Activated CD4-positive, CD25-positive, alpha-beta regulatory T cell treated with anti-CD3 and anti-CD28 coated beads, Interleukin-2, amount 50 U/mL, for 16 hours (primary cell): ENCODE measurements at places on chromosomes 16 and 17.
A peak's percentile ranks its signal among the peaks of the same experiment; 100 is the strongest.

DNA sequence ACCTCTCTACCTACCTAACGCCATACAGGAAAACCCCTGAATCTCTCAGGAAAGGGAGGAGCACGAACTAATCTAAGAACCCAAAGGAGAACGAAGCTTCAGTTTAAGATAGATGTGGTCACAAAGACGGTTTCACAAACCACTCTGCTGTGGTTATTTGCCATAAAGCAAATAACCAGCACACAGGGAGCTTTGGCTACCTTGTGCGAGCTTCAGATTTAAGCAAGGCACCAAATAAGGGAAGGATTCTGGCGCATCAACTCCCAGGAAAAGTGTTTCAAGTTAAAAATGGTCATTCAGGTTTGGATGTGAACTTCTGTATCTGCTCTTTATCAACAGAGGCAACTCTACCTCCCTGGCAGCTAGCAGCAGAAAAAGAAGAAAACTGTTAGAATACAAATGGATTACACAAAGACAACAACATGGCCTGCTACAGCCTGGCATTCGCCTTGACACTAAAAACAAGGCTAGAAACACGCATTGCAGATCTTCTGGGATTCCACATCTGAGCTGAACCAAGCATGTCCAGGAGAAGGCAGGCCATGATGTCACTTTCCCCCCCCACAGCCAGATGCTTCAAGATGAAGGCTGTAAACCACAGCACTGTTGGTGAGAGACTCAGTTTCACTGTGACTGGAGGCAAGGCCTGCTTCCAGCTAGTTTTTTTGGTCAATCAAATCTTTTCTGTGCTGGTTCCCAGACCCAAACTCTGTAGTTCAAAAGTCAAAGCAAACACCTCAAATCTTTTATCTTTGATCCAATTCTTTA, 43.6 kb downstream of the SMG6 start:
- peak; percentile 23 for DNase-seq

- no peak for DNase-seq
Measured at GRCh38 chr17:41480581-41480980, 370 bp downstream of the KRT35 start.

DNA sequence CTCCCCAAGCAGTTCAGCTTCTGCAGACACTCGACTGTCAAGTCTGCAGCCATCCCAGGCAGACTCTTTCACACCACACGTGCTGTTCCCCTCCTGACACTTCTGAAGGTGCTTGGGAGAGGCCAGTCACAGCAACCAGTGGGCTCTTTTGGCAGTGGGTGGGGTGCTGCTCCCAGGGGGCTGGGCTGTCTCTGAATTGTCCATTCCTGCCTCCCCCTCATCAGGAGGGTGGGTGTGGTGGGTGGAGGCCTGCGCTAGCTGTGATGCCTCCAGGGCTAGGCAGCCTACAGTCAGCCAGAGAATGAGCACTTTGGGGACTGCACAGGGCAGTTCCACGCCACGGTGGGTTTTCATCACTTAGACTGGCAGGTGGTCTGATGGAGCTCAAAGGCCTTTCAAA, 10.3 kb downstream of the STARD3 start:
- no peak for DNase-seq

DNA sequence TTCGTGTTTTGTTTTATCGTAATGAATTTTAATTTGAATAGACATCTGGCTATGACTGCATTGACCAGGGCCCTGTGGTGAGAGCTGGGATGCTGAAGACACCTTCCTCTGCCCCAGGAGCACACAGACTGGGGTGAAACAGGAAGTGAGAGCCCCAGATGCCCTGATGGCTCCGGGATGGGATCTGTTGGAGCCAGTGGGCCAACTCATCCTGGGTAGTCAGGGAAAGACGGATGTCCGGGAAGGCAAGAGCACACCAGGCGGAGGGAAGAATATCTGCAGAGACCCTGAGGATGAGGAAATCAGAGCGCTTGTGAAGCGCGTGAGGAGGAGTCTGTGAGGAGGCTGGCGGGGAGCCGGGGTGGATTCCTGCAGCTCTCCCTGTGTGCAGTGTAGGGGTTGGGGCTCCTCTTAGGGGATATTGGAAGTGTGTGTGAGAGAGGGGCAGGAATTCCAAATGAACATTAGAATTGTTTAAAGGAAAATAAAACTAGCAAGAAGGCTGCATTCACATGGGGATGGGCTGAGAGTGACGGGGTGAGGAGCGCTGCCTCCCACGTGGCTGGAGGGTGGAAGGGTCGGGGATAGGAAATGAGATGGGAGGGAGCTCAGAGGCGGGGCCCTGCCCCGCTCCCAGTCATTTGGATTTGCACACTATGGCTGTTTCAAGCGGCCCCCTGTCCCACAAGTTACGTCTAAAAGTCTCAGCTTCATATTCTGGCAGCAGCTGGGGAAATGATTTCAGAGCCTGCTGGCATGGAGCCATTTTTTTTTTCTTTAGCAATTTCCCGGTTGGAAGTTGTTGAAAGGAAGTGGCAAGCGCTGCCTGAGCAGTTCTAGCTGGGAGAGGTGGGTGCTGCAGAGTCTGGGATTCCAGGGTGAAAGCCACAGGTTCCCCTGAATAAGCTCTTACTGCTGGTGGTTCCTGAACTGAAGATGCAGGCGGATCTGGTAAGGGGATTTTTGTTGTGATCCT, 71.2 kb upstream of the LGALS9 start:
- DNase-seq, result no peak

DNA sequence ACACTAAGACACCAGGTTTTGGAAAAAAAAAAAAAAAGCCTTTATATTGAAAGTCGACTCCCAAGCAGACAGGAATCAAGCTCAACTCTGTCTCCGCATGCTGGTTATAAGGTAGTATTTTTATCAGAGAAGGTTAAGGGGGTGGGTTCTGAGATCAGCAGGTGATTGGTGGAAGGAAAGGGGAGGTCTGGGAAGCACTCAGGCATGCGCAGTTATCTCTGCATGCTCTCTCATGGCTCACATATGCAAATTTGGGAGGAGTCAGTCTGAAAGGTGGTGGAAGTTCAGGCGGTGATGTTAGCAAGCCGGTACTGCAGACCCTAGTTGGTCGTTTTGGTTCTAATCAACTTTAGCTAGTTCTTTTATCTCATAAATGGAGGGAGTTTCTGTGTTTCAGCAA, 357.6 kb upstream of the C16orf82 start:
- DNase-seq, result no peak

GRCh38 chr17:45408611-45409421, 23.9 kb downstream of the ARHGAP27 start:
- no peak for DNase-seq

- no peak for DNase-seq
Measured at GRCh38 chr17:80272366-80272765, 11.7 kb downstream of the RNF213 start.

- DNase-seq, result no peak
Measured at GRCh38 chr17:48352630-48353029, 77.4 kb downstream of the SKAP1 start.

GRCh38 chr16:57894390-57895080, 76.4 kb downstream of the CNGB1 start:
- DNase-seq, result no peak

DNA sequence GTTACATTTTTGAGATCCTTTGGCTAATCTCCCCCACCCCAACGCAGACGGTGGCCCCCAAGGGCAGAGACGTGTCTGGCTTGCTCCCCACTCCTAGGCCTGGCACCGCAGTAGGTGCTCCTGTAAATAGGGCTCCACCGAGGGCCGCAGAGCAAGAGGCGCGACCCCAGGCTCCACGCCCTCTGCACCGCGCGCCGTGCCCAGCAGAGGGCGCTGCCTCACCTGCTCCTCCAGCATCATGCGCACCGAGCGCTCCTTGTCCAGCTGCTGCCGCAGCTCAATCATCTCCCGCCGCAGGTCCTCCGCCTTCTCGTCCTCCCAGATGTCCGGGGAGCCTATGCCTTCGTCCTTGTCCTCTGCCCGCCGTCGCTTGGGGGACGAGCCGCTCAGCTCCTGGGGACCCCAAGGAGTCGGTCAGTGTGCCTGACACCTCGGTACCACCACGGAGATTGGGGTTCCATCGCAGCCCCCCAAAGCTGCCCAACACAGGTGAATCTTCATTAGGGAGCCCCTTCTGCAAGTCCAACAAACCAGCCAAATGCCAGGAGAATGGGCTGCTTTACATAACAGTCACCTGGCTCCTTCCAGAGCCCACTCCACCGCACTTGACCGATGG, 11.2 kb downstream of the TFAP4 start:
- no peak for DNase-seq

DNA sequence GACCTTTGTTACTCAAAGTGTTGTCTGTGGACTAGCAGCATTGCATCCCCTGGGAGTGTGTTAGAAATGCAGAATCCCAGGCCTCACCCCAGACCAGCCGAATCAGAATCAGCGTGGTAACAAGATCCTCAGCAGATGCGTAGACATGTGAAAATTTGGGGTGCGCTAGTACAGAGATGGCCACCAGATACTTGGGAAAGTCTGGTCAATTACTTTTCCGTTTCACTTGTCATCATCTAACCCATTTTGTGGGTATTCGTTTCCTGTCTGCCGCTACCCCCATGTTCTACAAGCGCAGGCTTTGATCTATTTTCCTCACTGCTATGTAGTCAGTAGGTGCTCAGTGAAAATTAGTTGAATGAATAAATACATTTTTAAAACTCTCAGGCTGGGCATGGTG, 33.1 kb upstream of the HERPUD1 start:
- no peak for DNase-seq

GRCh38 chr17:82402865-82403264, 15.3 kb upstream of the HEXD start:
- DNase-seq, result no peak

GRCh38 chr16:77705351-77705750, 17.0 kb upstream of the NUDT7 start:
- DNase-seq, result no peak

GRCh38 chr17:42276609-42277341, 584 bp upstream of the STAT5B start:
- DNase-seq, result no peak

DNA sequence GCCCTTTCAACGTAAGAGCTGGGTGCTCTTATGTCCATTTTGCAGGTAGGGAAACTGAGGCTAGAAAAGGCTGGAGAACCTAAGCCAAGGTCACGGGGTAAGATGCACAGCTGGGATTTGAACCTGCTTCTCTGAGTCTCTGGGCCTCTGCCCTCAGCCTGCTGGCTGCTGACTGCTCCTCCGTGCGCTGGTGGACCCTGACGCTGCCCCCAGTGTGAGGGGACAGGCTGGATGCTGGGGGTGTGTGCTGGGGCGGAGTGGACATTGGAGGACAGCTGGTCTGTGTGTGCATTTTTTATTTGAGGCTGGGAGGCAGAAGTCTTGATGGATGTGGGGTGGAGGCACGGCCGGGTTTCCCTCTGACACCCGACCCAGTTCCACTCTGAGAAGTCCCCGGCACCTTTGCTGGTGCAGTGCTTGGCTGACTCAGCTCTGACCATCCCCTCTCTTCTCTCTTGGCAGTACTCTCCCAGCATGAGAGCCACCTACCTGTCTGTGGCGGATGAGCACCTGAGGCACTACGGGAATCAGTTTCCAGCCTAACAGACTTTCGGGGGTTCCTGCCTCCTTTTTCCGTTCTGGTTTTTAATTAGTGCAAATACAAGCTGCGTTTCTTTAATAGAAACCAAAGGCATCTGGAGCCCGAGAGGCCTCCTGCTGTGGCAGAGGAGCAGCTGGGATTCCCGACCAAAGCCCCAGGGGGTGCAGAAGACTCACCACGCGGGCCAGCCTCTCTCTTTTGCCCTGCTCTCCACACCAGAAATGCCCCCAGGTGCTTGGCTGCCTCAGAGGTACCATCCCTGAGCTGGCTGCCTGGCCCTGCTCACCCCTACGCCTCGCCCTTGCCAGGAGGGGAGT, 14.1 kb upstream of the DNAI2 start:
- no peak for DNase-seq

DNA sequence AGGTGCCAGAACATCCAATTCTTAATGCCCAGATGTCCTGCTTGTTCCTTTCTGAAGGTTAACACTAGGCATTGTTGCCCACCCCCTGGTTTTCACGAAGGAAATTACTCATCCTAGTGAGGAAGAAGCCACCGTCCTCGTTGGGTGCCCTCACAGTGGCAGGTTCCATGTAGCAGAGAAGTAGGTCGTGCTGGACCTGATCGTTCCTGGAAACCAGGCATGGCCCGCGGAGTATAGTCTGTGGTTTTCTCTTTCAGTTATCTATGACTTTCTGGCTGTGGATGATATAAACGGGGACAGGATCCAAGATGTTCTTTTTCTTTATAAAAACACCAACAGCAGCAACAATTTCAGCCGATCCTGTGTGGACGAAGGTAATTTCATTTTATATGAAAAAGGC, 16.5 kb downstream of the RGS11 start:
- DNase-seq, result no peak

GRCh38 chr16:78317564-78318240, 218.2 kb downstream of the WWOX start:
- no peak for DNase-seq
